Myometrial cell (primary cell): ENCODE measurements at places on chromosomes 5 and 9. TPM values are rescaled to one million over a fixed set of nuclear protein-coding genes. Genes with fewer than 3 reads are reported as not detected.

Gene CDH9
- not detected in 2 replicates for total RNA-seq

Gene ANXA2R
- total RNA-seq, result 0.53 TPM in 1 of 2 replicates, not detected in the other

Gene C5orf52
- not detected in 2 replicates for total RNA-seq

Gene PHYKPL
- total RNA-seq, result 22.2 and 33.7 TPM in 2 replicates

Gene BTNL3
- not detected in 2 replicates for total RNA-seq

Gene FRMD3
- 0.86 and 2.1 TPM in 2 replicates for total RNA-seq

Gene PIP5K1B
- not detected in 2 replicates for total RNA-seq

Gene KCNIP1
- not detected in 2 replicates for total RNA-seq

Gene TRIM7
- total RNA-seq, result 3.2 and 4.6 TPM in 2 replicates

Gene DOLPP1
- 12.7 and 13.5 TPM in 2 replicates for total RNA-seq

Gene IFNK
- not detected in 2 replicates for total RNA-seq

Gene ORM2
- not detected in 2 replicates for total RNA-seq

Gene PCA3
- total RNA-seq, result not detected in 2 replicates
